Sigmoid colon (tissue), 7 donors: ENCODE measurements at places on chromosomes 1 and 21. TPM values are rescaled to one million over a fixed set of nuclear protein-coding genes. Genes with fewer than 3 reads are reported as not detected.

- no peak for DNase-seq
These were observed 834.0 kb downstream of the USP25 start for GRCh38 chr21:16563795-16564194.

DNA sequence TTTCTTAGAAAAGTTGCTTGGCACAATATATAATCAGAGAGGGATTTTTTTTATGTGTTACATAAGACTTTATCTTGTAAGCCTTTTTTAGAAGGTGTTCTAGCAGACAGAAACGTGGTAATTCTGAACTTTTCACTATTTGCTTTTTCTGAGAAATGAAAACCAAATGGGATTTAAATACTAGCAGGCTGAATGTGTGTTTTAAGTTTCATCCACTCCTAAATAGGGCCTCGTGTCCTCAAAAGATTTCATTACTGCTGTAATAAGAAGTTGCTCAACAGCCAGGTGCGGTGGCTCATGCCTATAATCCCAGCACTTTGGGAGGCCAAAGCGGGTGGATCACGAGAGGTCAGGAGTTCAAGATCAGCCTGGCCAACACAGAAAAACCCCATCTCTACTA, 44.7 kb upstream of the FMO2 start:
- DNase-seq, result peak; percentile 70

MLLT11 gene
- 3.1 TPM for total RNA-seq

DNA sequence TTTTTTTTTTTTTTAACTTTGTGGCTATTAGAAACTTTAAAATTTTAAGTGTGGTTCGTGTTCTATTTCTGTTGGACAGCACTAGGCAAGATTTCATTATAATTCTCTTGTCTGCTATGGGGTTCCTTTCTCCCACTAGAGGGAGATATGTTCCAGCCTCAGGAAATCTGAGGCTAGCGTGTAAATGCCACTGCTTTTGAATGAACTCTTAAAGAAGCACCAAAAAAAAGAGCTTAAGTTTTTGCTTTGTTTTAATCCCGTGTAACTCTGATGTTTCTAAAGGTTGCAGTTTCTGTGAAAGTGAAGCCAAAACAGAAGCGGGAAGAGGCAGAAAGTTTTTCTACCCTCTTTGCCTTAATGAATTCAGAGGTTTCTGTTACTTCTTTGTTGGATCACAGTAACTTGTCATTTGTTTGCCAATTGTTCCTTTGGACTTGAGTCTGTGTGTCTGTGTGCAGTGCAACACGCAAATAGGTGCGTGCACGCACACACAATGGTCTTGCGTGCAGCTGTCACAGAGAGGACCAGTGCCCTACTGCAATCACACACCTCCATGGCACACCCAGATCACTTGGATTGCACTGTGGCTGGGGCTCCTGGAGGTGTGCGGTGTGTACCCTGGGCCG, 32.3 kb downstream of the HHAT start:
- DNase-seq, result no peak

DNA sequence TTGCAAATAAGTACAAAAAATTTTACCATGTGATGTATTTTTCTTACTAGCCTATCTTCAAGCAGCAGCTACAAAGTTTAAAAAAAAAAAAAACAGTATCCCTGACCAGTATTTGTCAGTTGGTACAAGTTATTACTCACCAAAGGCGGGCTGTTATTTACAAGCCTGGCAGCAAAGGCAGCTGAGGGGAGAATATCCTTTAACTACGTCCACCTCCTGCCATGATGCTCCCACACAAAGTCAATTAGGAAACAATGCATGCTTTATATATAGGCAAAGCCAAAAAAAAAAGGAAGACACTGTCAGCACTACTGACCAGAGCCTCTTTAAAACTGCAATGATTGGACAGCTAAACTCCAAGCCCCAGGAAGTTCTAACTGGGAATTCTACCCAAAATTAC, 13.7 kb downstream of the PSMA5 start:
- no peak for DNase-seq

GRCh38 chr1:17567582-17567981, 28.1 kb downstream of the ARHGEF10L start:
- DNase-seq, result peak; percentile 80

PPM1J gene
- 1.3 TPM for total RNA-seq

GRCh38 chr1:172483448-172483847, 39.6 kb upstream of the PIGC start:
- DNase-seq, result no peak

GRCh38 chr1:52152572-52152971, 10.7 kb downstream of the ZFYVE9 start:
- DNase-seq, result no peak

DNA sequence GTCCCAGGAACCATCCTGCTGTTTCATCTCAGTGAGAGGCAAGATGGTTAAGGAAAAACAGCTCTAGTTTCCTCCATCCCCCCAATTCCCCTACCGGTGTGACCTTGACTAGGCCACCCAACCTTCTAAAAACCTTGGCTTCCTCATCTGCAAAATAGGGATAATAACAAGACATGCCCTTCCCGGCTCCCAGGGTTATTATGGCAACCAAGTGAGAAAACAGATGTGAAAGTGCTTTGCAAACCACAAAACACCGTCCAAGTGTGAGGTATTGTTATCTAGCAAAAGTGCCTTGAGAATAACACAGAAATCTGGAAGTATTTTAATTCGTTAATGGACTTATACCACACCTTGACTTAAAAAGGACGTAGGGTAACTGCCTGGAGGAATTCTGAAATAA, 62.7 kb downstream of the ITPKB start:
- peak; percentile 51 for DNase-seq

GRCh38 chr1:202197653-202198365, 4.2 kb downstream of the LGR6 start:
- DNase-seq, result no peak

GRCh38 chr1:91777630-91778300, 108.2 kb downstream of the TGFBR3 start:
- no peak for DNase-seq

MYOG gene
- not detected for total RNA-seq

C1QA gene
- total RNA-seq, result 291 TPM

UBE2G2 gene
- 51.5 TPM for total RNA-seq

DNA sequence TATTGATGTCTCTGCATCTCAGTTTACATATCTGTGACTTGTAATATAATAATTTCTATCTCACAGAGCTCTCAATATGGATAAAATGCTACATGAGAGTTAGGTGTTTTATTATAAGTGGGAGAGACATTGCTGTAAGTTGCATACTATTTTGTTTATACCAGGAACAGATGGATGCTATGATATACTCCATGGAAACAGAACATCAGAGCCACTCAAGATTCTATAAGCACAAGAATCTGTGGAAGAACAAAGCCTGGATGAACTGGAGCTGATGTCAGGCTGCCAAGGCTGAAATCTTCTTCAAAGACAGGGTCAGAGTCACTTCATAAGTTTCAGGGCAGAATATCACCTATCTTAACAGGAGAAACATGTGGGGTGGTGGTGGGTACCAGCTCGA, 30.2 kb downstream of the DUSP10 start:
- DNase-seq, result no peak

DNA sequence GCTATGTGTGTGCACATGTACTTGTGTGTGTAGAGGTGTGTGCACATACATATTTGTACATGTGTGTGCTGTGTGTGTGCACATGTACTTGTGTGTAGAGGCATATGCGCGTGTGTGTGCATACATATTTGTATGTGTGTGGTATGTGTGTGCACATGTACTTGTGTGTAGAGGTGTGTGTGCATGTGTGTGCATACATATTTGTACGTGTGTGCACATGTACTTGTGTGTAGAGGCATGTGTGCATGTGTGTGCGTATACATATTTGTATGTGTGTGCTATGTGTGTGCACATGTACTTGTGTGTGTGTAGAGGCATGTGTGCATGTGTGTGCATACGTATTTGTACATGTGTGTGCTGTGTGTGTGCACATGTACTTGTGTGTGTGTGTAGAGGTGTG, 291.9 kb downstream of the AJAP1 start:
- DNase-seq, result no peak

DNA sequence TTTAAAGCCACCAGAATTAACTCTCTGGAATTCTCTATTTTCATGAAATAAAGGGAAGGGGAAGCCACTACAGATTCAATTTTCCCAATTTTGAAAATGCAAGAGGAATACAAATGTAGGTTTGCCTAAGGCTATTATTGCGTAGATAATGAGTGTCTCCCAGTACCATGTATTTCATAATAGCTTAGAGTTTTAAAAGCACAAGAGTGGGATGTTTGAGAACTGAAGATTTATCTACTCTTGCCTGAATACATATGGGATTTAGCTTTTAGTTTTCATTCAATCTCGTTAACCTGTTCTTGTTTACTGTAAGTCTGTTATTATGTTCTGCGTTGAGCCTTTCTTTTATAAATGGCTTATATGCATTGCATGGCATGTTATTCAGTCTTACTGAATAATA, 795.1 kb downstream of the BRINP3 start:
- no peak for DNase-seq

- no peak for DNase-seq
These were observed 15.4 kb downstream of the KCNH1 start for GRCh38 chr1:211118407-211119102.

GRCh38 chr1:15469361-15469760, 6.5 kb upstream of the CELA2B start:
- DNase-seq, result no peak

- DNase-seq, result no peak
These were observed 62.6 kb downstream of the MAP3K7CL start for GRCh38 chr21:29193072-29193471.

DNA sequence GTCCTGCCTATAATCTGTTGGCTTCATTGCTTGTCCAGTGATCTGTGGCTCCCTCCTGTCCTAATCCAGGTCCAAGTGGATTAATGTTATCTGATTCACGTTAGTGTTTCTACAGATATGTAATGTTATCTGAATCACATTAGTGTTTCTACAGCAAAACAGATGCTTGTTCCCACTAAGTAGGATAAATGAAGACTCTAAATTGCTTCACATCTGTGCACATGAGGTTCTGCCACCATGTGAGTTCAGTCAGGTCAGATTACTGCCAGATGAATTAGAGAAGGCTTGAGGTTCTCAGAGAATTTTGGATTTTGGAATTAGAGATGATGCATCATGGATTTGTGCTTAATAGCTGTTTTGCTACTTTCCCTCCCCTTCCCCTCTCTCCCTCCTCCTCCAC, 13.2 kb downstream of the DISC1 start:
- DNase-seq, result no peak
